ENCODE measurements at places on chromosomes 4 and X. TPM values are rescaled to one million over a fixed set of nuclear protein-coding genes. Genes with fewer than 3 reads are reported as not detected.

DNA sequence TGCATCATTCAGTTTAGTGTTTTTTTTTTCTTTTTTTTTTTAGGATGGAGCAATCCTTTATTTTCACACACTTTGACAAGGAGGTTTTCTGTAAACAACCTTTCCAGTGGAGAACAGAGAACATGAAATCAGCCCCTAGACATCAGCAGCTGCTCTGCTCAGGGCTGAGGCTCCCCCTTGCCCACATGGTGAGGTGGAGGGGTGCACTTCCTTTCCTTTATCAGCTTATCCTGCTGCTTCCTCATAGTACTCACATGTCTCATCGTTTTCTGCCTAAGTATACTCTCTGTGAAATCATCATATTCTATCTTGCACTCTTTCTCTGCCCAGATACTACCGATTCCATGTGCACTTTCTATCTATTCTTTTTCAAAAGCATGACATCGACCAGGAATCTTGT is 47.6 kb upstream of the PRSS12 start:
- no peak for DNase-seq

DNA sequence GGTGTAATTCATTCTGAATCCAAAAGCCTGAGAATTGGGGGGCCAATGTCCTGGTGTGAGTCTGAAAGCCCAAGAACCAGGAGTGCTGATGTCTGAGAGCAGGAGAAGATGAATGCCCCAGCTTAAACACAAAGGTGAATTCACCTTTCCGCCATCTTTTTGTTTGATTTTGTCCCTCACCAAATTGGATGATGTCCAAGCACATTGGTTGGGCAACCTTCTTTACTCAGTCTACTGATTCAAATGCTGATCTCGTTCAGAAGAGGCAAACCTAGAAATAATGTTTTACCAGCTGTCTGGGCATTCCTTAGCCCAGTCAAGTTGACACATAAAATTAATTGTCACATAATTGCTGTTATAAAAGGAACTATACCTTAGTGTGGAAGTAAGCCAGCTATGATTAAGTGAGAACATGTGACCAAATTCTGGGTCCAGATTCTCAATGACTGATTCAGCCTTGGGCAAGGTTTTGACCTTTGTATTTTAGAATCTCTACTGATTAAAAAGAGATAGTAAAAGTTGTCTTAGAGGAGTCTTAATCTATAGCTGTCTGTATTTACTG is 34.5 kb upstream of the SLC4A4 start:
- no peak for DNase-seq

DNA sequence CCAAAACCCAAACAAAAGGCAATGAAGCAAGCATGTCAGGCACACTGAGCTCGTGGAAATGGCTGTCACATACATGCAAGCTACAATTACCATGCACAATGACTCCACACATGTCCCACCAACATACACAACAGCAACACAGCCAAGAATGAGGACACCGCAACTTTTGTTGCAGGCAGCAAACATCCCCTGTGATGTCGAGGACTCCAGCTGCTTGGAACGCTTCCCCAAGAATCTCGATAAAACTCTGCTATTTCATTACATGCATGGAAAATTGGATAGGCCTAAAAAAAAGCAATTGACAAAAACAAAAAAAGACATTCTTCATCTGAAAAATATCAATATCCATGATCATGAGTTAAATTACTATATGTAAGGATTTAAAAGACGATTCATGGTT is 11.8 kb downstream of the ANOS1 start:
- DNase-seq = no peak

DNA sequence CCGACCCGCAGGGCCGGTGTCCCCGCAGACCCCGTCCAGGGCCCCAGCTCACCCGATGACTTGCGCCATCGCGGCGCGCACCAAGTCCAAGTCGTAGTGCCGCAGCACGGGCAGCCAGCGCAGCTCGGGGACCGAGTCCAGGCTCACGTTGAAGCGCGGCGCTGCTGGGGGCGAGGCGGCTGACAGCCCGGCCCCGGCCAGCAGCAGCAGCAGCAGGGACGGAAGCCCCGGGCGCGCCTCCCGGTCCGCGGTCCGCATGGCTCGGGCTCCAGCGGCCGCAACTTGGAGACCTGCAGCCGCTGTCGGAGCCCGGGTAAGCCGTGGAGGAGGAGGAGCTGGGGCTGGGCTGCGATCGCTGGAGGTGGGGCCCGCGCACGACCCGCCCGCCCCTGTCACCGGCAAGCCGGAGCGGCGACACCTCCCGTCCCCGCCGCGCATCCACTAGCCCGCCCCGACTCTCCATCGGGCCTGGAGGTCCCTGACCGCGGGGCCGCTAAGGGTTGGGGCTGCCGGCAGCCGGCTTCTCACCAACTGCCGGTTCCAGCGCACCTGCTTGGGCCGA is at the start of gene NAAA:
Gene NAAA, minus strand, starts transcription at position 322 of the 562 bp plus-strand sequence. Its CDS starts 64 bp downstream, at position 258.
- peak; percentile 92 for DNase-seq

DNA sequence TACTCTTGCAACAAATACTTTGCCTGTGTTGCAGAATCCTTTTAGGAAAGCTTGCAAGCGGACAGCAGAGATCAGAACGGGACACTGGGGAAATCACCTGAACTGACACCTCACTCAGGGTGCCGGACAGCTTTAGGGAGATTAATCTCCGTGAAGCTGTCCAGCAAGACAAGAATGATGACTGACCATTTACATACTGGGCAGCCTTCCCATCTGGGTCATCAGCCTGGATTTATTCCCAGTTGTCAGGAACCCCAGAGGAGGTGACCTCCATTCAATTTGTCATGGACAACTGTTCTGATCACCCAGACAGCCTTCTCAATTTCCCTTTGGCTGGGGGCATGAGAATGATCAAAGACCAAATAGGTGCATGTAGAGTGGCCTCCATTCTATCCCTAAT is 93.0 kb upstream of the EGFL6 start:
- DNase-seq = no peak

DNA sequence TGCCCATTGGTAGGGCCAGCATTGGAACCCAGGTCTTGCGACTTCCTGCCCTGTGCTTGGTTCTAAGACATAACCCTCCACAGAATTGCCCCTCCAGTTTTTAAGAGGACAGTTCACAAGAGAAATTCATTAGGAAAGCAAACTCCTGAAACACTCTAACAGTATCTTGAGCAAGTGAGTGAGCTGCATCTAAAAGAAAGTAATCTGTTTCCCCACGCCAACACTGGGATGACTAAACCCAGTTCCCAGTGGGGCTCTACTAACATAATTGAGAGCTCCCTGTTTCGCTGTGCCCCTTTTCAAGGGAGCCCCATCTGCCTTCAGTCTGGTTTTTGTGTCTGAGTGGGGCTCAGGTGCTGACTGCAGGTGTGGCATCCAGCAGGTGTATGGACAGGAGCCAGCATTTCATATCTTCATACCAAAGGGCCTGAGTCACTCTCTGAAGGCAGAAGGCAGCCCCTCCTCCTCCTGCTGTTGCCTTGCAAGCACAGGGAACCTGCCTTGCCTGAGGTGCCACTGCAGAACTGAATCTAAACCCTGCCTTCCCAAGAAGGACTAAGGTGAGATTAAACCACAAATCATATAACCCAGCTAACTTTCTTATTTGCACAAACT is 8.0 kb downstream of the AMOT start:
- no peak for DNase-seq

DNA sequence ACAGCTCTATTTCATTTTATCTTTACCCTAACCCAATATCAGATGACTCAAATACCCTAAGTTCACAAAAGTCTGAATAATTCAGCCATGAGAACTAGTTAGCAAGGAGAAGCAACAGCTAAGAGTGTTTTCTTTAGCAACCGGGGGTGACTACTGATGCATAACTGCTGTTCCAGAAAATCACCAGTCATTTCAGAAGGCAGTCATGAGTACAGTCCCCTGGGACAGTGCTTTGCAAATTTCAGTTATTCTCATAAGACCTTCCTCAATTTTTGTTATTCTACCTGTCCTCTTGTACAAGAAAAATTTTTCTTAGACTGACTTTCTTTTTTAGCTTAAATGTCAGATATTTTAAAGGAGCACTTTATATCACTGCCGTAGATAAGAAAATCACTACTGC is 16.4 kb downstream of the BANK1 start:
- DNase-seq = no peak

DNA sequence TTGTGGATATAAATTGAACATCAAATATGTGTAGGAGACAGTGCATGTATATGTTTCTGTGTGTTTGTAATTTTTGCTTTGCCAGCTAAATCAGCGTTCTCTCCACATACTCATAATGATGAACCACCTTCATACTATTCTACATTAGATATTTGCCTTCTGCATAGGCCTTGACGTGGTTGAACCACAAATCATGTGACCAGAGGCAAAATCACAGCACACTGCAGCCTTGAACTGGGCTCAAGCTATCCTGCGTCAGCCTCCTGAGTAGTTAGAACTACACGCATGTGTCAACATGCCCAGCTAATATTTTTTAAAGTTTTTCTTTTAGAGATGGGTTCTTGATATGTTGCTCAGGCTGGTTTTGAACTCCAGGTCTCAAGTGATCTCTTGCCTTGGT is 9.5 kb downstream of the UBQLN2 start:
- no peak for DNase-seq

GRCh38 chrX:30308263-30309138 is 689 bp downstream of the NR0B1 start:
- DNase-seq = no peak

DNA sequence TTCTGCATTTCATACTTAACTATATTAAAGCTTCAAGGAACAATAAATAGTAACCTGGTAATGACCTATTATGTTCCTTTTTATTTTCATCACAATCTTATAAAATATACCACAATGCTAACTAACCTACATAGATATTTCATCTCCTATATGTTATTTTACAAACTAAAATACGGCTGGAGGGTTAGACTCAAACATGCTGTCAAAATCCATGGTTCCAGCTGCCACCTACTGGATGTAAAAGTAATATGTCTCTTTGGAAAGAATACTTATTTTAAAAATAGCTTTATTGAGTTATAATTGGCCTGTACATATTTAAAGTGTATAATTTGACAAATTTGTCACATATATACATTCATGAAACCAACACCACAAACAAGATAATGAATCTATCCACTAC is 15.0 kb downstream of the RGN start:
- no peak for DNase-seq

The TLR2 gene
- total RNA-seq = 10.2 TPM

The ZMAT1 gene
- 12.5 TPM for total RNA-seq

The IL1RAPL2 gene
- total RNA-seq = not detected

The ODAPH gene
- total RNA-seq = not detected

The CENPVL3 gene
- not detected for total RNA-seq

The RASGEF1B gene
- 11.4 TPM for total RNA-seq

Measured in sigmoid colon (tissue), 7 donors.